ENCODE measurements at places on chromosomes 5 and 9.

GRCh38 chr9:101027733-101028345 is 688 bp upstream of the PLPPR1 start:
- DNase-seq, result no peak

- no peak for DNase-seq
These were observed 16.4 kb upstream of the DMAC1 start for GRCh38 chr9:7816021-7816420.

- DNase-seq, result no peak
These were observed 72.8 kb downstream of the ADCY2 start for GRCh38 chr5:7468742-7469141.

GRCh38 chr9:91117959-91118703 is 243.6 kb downstream of the AUH start:
- no peak for DNase-seq

DNA sequence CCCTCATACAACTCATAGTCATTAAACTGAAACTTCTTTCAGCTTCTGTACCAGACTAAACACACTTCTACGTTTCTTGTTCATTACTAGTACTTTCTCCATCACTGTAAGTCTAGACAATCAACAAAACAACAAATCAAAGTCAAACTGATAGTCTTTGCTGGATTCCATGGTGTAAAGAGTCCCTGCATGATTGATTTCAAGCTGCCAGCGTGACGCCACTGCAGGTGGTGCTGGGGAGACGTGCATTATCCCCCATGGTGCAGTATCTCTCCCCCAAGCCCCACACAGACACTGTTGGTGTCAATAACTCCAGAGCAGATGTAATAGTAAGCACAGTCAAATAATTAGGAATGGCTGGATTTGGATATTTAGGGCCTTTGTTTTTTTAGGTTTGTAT is 10.7 kb upstream of the SLC2A8 start:
- DNase-seq, result no peak

GRCh38 chr9:7730164-7730445 is 69.5 kb downstream of the DMAC1 start:
- no peak for DNase-seq

- DNase-seq, result no peak
These were observed 2.8 kb downstream of the MGAT4B start for GRCh38 chr5:179803651-179804554.

DNA sequence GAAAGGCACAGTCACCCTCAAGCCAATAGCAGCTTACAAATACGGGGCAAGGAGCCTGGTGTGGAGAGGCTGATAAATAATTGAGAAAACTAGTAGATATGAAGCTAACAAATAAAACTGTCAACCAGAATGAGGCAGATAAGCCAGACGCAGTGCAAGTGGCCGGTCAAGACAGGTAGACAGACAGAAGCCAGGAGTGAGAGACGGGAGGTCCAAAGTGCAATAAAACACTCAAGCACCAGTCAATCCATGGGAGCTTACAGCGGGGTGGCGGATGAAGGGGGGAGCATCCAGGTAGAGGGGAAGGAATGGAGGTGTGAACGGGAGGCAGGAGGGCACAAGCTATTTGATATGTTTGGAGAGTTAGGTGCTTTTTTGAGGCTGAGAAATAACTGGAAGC is 193.1 kb downstream of the FOXD4L6 start:
- DNase-seq, result no peak

DNA sequence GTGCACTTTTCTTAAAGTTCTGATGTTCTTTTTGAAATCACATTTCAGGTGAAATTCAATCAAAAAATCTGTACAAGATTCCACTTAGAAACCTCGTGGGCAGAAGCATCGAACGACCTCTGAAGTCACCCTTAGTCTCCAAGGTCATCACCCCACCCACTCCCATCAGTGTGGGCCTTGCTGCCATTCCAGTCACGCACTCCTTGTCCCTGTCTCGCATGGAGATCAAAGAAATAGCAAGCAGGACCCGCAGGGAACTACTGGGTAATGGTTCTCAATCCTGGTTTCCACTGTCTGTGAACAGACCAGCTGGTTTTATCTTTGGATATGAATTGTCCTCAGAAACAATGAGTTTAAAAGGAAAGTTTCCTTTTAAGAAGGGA is 8.1 kb upstream of the SLC2A8 start:
- no peak for DNase-seq

DNA sequence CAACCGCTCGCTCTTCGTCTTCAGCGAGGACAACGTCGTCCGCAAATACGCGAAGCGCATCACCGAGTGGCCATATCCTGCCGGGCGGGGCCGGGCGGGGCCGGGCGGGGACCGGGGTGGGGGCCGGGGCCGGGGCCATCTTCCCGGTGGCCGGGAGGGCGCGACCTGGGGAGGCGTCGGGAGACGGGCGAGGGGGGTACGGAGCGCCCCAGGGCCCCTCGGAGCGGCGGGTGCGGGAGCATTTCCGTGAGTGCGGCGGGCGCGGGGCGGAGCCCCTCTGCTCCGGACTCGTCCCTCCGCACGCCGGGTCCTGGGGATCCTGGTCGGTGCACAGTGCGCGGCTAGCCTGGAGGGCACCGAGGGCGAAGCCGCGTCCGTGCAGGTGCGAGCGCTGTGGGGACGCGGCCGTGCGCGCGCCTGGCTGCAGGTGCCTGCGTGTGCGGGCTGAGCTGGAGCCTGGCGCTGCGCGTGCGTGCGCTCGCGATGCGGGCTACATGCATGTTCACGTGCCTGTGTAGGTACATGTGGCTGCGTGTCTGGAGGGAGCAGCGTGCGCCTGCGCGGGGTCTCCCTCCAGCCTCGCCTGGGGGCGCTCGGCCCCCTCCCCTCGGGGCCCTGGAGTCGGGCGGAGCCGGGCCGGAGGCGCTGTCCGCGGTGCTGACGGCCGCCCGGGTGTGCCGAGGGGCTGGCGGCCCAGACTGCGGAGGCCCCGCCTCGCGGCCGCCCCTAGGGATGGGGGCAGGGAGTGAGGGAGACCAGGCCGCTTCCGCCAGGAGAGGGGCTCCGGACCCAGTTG is 762 bp downstream of the CACNA1B start:
- no peak for DNase-seq

DNA sequence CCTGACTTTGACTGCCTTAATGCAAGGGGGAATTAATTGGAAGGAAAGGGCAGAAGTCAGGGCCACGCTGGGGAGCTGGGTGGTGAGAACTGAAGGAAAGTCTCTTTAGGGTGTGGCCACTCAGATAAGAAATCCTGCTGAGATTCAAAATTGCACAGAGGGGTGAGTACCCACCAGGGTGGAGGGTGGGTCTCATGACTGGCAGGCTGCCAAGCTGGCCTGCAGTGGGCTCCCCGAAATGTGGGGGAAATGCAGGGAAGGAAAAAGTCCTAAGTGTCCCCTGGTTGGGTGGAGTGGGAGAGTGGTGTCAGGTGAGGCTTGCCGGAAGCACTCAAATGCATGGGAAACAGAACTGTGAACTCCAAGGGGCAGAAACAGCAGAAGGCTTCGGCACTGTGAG is 24.1 kb downstream of the TSPAN17 start:
- DNase-seq, result no peak

DNA sequence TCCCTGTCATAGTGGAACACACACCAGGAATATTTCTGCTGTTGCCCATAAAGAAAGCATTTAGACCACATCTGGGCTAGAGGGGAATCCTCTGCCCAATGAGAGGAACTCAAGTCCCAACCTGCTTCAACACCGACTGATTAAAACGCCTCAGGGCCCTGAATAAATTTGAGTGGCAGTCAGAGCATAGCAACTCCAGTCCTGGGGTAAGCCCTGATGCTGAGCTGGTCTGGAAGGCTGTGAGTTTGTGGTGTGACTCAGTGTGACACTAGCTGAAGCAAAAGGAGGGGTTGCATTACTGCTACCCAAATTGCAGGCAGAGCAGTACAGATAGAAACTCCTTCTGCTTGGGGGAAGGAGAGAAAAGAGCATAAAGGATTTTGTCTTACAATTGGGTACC is 148.3 kb downstream of the PRDM9 start:
- no peak for DNase-seq
